ENCODE measurements at places on chromosomes 2 and 18.

DNA sequence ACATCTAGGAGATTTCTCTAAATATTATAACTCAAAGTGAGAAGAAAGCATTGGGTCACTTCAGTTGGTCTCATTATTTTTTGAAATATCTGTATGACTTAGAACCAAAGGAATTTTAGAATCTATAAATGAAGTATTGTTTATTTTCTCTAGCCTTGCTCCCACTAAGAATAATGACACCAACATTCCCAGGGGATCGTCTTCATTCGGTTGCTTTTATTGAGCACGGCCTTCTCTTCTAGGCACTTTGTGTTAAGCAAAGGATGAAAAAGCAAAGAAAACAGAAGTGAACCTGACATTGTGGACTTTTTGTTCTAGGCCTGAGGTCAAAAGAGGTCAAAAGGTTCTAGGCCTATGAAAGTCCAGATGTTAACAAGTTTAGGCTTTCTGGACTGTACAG, 231.9 kb downstream of the GALR1 start:
- DNase-seq, result no peak

GRCh38 chr2:202831242-202832220, 40.0 kb downstream of the ICA1L start:
- DNase-seq, result peak; percentile 44

DNA sequence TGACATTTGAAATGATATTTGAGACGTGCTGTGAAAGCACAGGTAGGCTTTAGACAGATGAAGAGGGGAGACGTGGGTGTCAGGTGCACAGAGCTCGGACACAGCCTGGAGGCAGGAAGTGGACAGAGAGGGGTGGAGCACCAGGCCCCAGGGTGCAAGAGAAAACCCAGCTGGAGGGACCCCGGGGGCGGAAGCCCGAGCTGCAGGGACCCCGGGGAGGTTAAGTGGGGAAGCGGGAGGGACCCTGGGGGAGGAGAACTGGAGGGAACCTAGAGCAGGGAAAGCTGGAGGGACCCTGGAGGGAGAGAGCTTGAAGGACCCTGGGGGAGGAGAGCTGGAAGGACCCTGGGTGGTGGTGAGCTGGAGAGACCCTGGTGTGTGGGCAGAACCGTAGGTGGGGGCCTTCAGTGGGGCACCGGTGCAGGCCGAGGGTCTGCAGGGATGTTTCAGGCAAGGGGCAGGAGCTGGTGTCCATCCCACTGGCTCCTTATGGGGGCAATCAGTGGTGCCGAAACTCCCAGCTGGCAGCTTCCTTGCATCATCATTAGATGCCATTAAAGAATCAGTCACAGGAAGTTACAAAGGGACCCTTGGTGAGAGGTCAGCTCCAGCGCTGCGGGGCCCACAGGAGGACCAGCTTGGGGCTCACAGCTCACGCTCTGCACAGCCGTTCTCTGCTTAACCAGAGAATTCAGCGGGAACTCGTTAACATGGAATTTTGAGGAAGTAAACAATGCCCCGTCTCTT, 246.6 kb downstream of the EIPR1 start:
- no peak for DNase-seq

DNA sequence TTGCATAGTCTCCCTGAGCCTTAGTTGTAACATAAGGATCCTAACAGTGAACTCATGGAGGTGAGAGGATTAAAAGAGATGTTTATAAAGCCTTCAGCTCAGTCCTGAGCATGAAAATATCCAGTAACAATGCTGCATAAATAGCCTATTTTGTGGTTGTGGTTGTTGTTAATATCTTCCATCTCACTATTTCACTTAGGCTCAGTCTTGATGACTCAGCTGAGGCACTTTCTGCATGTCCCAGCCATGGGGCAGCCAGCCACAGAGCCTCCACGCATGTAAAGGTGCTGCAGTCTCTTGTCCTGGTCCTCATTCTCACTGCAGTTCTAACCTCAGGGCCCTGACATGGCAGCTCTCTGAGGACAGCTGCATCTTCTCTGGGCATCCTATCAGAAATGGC, 218.8 kb upstream of the PKDCC start:
- no peak for DNase-seq

GRCh38 chr2:205849136-205849535, 166.8 kb downstream of the NRP2 start:
- DNase-seq, result no peak

GRCh38 chr2:42098571-42099437, 51.0 kb downstream of the PKDCC start:
- no peak for DNase-seq

DNA sequence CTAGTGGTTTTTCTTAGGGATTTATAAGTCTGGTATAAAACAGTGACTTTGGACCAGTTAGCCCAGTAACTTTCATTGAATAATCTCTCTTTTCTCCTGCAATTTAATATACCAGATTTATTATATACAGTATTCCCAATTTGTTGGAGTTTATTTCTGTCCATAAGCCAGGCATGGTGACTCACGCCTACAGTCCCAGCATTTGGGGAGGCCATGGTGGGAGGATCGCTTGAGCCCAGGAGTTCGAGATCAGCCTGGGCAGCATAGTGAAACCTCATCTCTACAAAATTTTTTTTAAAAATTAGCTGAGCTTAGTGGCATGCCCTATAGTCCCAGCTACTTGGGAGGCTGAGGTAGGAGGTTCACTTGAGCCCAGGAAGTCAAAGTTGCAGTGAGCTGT, 26.7 kb downstream of the CNNM4 start:
- DNase-seq, result no peak

GRCh38 chr2:237269138-237269875, 144.7 kb downstream of the COL6A3 start:
- no peak for DNase-seq

DNA sequence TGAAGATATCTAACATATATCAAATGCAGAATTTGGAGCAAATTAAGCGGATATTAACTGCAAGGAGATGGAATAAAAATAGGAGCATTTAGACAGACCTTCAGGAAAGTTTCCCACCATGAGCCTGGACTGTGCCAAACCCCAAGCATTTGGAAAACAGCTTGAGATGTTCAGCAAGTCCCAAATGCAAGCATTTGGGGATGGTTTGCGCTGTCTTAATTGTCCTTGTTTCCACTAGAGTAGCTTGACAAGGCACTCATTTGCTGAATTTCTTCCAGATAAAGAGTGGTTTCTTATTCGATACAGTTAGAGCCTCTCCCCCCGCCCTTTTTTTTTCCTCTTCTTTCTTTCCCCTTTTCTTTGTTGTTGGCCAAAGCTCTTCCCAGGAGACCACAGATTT, 77.1 kb upstream of the CDC42EP3 start:
- DNase-seq, result no peak

DNA sequence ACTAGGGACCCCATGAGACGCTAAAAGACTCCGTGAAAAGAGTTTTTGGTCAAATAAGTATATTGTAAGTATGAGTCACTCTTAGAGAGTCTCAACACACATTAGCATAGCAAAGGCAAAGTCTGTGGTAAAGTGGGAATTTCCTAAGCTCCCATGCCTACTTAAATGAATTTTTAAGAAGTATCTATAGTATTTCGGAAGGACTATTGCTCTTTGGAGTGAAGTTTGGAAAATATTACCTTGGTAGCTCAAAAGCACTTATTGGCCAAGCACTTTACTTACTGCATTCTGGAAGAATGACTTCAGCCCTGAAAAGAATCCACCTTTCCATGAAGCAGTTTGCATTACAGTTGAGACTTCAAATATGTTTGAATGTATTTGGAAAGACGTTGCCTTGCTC, 57.1 kb downstream of the CAVIN2 start:
- DNase-seq, result no peak

DNA sequence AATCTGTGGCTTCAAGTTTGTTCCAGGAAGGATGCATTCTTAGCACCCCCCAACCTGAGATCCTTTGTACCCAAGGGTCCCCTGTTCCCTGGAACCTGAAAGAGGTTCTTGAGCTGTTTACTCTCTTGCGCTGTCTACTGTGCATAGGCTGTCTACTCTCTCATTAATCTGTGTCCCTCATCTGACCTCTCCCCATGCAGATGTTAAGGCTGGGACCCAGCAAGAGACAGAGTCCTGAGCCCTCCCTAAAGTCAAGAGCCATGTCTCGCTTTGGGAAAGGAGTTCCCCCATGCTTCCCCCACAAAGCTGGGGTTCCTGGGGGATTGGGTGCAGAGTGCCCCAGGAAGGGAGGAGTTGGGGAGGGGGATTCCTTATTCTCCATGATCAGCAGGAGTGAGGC, 312.9 kb downstream of the CYP26B1 start:
- no peak for DNase-seq

- no peak for DNase-seq
Observed at GRCh38 chr2:138780908-138781307, 718 bp upstream of the NXPH2 start.

GRCh38 chr2:48471048-48471474, 58.9 kb upstream of the STON1 start:
- no peak for DNase-seq

- no peak for DNase-seq
Observed at GRCh38 chr2:174749793-174750192, 14.5 kb downstream of the CHRNA1 start.

DNA sequence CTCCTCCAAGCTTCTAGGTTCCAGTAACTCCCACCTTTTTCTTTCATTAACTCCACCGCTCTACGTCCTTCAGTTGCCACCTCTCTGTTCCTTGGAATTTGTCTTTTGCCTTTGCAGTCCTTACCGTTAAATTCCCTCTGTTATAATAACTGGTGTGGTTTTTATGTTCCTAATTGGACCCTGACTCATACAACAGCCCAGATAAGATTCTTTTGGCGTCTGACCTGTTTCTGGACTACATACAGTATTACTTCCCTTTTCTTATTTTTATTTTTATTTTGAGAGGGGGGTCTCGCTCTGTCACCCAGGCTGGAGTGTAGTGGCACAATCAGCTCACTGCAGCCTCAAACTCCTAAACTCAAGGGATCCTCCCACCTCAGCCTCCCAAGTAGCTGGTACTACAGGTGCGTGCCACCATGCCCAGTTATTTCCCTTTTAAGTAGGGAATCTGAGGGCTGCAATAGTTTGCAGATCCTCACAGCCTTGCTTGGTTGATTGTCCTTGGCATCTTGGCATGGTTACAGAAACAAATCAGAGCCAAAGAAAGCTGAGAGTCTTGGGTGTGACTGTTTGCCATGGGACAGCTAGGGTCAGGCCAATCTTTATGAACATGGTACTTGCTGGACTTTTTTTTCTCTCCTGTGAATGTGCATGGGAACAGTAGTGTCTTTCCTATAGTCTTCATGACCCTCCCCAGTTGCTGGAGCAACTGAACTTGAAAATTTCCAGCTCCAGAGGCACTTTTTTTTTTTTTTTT, 22.0 kb downstream of the TCF23 start:
- no peak for DNase-seq

DNA sequence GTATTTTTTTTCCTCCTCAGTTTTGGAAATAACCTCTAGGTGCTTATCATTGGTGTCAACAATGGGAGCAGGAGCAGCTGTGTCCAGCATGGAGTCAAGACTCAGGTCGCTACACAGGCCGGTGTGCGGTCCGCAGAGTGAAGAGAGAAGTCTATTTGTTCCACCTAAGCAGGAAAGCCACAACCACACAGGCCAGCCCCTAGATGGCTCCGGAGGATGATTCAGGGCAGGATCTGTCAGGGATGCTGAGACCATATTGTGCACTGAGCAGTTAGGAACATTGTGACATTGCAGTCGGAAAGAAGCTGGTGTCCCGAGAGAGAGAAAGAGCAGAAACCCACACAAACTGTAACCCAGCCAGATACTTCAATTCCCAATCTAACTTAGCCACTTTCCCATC, 136.9 kb downstream of the GAREM1 start:
- peak; percentile 5 for DNase-seq

DNA sequence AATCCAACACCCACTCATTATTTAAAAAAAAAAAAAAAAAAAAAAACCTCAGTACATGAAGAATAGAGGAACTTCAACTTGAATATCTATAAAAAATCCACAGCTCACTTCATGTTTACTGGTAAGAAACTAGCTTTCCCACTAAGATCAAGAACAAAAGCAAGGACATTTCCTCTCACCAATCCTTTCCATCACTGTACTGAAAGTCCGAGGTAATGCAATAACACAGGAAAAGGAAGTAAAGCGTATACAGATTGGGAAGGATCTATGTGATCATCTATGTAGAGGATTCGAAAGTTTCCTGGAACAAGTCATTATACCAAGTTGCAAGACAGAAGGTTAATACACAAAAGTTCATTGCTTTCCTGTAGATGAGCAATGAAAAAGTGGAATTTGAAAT, 63.2 kb downstream of the ROCK2 start:
- no peak for DNase-seq

GRCh38 chr2:45647356-45647755, 4.1 kb upstream of the PRKCE start:
- no peak for DNase-seq

GRCh38 chr18:24860978-24861680, 400.7 kb downstream of the HRH4 start:
- no peak for DNase-seq

- no peak for DNase-seq
Observed at GRCh38 chr2:106156305-106157296, 37.5 kb downstream of the UXS1 start.

- DNase-seq, result no peak
Observed at GRCh38 chr2:161426922-161427663, 11.0 kb downstream of the TBR1 start.

- no peak for DNase-seq
Observed at GRCh38 chr2:26384183-26384582, 17.5 kb upstream of the DRC1 start.

- no peak for DNase-seq
Observed at GRCh38 chr2:89842180-89842908, 1150.9 kb downstream of the RPIA start.

DNA sequence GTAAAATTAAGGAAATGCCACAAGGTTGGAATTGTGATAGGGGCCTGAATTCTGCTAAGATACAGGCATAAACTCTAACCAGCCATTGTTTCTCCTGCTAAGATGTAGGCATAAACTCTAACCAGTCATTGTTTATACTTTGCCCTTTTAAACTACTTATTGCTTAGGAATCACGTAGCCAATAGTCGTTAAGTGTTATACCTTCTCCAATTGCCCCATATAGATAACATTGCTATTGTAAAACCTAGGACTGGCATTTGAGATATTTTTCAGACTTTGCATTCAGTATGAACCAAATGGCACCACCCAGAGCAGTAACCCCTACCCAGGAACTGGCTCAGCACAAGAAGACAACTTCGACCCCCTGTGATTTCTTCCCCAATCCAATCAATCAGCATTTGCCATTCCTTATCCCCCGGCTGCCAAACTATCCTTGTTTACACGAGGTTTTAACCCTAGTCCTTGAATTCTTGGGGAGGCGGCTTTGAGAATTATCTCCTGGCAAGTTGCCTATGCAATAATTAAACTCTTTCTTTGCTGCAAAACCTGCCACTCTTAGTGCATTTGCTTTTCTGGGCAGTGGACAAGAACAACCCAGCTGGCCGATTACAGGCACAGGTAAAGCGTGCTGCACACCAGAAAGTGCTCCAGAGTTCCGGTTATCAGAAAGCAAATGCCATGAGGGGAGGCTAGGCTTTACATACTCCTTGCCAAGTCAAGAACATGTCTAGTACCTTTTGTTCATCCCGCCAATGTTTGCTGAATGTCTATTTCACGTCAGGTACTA, 167.6 kb downstream of the LAMA1 start:
- DNase-seq, result peak; percentile 10

DNA sequence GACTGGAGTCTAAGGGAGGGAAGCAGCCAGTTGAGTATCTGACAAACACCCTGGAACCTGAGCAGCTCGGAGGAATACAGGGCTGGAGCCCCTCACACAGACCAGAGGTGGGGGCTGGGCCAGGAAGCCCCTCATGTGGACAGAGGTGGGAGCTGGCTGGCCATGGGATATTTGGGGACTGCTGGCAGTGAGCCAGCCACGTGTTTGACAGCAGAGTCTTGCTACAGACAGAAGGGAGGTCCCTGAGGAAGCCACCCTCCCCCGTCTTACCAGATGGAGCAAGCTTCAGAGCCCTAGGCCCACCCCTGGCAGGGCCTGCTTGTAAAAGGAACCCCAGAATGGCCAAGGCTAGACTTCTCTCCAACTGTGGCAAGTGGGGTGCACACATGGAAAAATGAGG, 3.6 kb upstream of the MTERF4 start:
- no peak for DNase-seq
